ENCODE measurements at places on chromosomes 3 and 15. TPM values are rescaled to one million over a fixed set of nuclear protein-coding genes. Genes with fewer than 3 reads are reported as not detected.

The CD96 gene
- 0.07 TPM for total RNA-seq

GRCh38 chr3:45337839-45338470 lies 50.4 kb upstream of the LARS2 start:
- no peak for DNase-seq

- DNase-seq = no peak
Measured at GRCh38 chr3:154180836-154181691, 59.9 kb downstream of the ARHGEF26 start.

The KIF9 gene
- 28.4 TPM for total RNA-seq

The WDR93 gene
- not detected for total RNA-seq

- no peak for DNase-seq
Measured at GRCh38 chr3:52085681-52086282, 29.4 kb upstream of the DUSP7 start.

DNA sequence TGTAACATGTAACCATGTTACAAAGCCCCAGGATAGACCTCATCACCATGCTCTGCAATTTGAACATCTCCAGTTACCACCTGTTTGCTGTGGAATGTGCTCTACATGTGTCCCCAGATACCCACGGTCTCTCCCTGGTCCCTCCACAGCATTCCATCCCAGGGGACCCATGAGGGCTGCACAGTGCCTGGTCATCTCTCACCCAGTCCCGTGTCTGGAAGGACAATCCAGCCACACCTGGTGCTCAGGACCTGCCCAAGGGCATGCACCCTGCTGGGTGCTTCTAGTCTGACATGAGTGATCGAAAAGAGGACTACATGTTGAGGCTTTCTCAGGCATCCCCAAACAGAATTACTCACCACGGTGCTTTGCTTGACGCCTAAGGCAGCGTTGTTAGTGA lies 119.6 kb upstream of the ATP10A start:
- no peak for DNase-seq

DNA sequence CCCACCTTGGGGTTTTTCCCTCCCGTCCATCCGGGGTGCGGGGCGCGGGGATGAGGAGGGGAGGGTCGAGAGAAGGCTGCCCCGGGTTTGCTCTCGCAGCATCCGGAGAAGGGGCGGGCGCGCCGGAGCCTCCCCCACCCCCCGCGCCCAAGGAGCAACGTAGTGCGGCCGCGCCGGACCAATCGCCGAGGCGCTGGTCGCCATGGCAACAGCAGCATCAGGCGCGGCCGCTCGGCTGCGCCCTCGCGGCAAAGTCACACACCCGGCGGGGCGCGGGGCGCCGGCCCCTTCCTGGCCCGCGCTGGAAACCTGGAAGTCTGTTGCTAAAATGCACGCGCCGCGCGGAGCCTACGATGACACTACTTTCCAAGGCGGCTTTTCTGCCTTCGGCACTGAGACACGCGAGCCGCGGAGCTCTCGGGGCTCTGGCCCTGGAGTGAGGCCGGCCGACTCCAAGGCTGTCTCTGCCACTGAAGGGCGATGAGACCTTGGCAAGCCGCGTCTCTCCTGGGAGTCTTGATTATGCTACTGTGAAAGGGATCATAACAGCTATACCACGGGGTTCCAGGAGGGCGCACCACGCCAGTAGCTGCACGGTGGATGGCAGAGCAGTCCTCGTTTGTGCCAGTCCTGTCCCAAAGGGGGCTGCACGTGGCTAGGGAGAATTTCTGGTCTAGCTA lies at the start of gene IQSEC1:
IQSEC1 (minus strand) TSS at position 104 of the 680 bp plus-strand sequence. CDS start 415 bp downstream, outside the sequence.
- no peak for DNase-seq

The CLCN2 gene
- 21.1 TPM for total RNA-seq

DNA sequence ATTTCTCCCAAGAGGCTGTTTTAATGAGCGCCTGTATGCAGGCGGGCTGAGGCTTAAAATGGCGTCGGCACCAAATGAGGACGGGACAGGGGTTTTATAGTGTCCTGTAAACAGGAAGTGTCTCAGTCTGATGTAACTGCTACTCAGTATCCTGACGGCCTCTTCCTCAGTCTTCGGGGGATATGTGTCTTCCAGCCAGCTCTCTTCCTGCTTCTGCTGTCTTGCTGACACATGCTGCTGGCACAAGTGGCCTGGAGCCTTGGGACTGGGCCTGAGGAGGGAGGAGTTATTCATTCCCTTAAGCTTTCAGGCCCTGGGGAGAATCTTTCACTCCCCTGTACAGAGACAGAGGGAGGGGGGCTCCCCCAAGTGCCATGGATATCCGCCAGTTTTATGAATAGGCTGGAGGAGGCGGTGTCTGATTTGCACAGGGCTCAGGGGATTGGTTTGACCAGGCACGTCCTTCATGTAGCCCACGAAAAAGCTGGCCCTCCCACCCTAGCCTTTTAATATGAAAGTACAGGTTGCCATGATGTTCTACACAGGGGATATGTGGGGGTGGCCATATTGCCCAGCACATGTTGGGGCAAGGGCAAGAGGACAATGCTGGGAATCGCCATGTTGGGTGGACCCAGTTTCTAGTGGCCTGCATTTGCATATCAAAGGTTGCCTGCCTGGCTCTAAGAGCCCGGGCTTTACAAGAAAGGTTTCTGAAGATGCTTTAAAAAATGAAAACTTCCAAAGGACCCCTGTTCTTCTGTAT lies 19.9 kb downstream of the NDUFB4 start:
- DNase-seq = peak; percentile 80

DNA sequence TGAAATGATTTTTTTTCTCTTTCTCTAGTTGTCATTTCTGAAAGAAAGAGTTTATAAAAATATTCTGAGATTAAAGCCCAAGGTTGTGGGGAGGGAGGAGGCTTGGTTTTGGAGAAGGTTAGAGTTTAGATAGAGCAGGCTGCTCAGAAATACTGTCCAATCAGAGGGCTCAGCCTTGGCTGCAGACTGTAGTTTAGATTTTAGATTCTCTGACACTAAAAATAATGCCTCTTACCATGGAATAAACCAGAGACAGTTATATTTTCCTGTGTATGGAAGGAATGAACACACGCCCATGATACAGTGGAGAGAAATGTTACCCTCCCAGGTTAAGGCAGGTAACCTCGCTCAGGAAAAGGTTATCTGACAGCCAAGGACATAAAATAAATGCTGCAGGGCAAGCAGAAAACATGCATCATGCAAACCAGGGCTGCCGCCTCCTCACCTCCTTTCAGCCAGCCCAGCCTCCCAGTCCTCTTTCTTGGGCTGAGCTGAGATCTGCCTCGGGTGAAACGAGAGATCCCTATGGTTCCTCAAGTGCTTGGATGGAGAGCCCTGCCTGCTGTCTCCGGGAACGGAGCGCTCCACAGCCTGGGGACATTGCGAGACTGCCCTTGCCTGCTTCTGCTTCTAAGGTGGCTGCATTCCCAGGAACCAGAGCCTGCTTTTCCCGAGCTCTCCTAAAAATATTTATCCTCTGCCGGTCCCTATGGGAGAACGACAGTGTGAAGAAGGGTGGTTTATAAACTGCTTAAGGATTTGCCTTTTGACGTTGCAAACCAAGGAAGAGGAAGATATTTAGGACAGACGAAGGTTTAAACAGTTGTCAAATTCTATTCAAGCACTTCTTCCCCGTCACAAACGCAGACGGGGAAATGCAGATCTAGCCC lies 848 bp downstream of the NCEH1 start:
- DNase-seq = peak; percentile 32

GRCh38 chr3:60810881-60811280 lies 440.4 kb downstream of the FHIT start:
- no peak for DNase-seq

The LRRC49 gene
- 6.7 TPM for total RNA-seq
